ENCODE measurements at places on chromosomes 3 and 15.

DNA sequence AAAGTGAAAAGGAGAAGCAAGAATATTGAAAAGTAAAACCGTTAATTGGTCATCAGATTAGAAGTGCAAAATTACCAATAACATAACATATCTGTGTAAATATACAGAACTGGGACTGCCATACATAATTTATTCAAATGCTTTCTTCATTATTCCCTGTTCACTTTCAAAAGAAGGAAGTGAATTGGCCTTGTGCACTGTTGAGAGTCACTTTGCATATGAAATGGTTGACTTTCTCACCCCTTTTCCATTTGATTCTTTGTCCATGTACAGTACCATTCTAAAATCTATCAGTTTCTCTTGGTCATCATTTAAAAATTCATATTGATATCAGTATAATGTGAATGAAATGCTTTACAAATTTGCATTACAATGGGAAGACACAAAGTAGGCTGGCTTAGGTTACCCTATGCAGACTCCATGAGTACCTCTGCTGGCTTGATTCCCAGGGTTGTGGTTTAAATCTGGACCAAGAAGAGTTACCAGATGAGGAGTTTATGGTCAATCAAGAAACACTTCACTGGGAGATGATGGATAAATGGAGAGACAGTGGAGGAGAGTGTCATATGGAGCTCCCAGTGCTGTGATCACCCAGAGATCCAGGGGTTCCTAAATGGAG is 210.9 kb upstream of the TOPAZ1 start:
- DNase-seq = no peak
- no peak overlapping the region for H3K27ac ChIP-seq
- no peaks in the 10 kb centered on the region for H3K27me3 ChIP-seq

GRCh38 chr3:54033761-54034160 is 88.6 kb upstream of the CACNA2D3 start:
- H3K4me1 ChIP-seq = no peaks in the 10 kb centered on the region
- H3K36me3 ChIP-seq = no peaks in the 10 kb centered on the region
- H3K27ac ChIP-seq = no peak overlapping the region
- no peak for DNase-seq
- no peak overlapping the region for H3K4me3 ChIP-seq

- no peak for DNase-seq
- H3K4me3 ChIP-seq = no peak overlapping the region
- no peaks in the 10 kb centered on the region for H3K4me1 ChIP-seq
- H3K27me3 ChIP-seq = peaks cover 2% of the 10 kb centered on the region
- H3K27ac ChIP-seq = no peak overlapping the region
These were observed 122.1 kb upstream of the PLAAT1 start for GRCh38 chr3:193118907-193119306.

DNA sequence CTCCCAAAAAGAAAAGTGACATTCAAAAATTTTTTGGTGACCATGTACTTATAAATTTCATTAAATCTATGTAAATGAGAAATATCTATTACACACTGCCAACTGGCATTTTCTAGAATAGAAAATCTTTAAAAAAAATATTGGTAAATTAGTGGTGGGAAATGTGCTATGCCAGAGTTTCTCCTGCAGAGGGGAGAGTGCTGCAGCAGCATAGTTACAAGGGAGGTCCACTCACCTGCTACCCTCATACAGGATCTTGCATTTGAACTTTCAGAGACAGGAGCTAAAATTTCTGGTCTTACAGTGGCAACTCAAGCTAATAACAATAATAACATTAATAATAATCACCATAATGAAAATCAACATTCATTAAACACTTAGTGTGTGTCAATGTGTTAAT is 459.6 kb downstream of the NSUN3 start:
- H3K36me3 ChIP-seq = no peaks in the 10 kb centered on the region
- no peak overlapping the region for H3K27ac ChIP-seq
- no peaks in the 10 kb centered on the region for H3K27me3 ChIP-seq
- no peak for DNase-seq

GRCh38 chr15:80157215-80157614 is 4.4 kb downstream of the FAH start:
- DNase-seq = no peak
- peaks cover 7% of the 10 kb centered on the region for H3K4me1 ChIP-seq
- H3K27me3 ChIP-seq = no peaks in the 10 kb centered on the region

GRCh38 chr15:59741274-59741906 is 52.3 kb upstream of the BNIP2 start:
- no peak overlapping the region for H3K27ac ChIP-seq
- no peak for DNase-seq
- H3K4me1 ChIP-seq = no peaks in the 10 kb centered on the region
- no peak overlapping the region for H3K4me3 ChIP-seq

DNA sequence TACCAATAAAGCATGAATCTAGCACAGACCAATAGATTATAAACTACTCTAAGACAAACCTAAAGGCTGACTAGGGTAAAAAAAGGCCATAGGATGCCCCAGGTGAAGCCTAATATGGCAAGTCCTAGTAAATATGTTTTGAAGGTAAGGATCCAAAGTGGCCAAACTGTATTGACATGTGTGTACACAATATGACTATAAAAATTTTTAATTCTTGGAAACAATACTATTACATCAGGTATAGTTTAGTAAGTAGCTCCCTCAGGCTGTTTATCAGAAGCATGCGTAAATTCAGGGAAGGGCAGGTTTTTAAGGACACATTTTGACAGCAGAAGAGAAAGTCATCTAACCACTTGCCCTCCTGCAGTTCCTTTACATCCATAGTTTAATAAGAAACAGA is 18.8 kb downstream of the GNB4 start:
- H3K36me3 ChIP-seq = no peaks in the 10 kb centered on the region
- H3K27me3 ChIP-seq = no peaks in the 10 kb centered on the region
- no peak for DNase-seq
- H3K27ac ChIP-seq = no peak overlapping the region
- H3K4me1 ChIP-seq = no peaks in the 10 kb centered on the region
